Hematopoietic multipotent progenitor cell (in vitro differentiated cells): ENCODE measurements at places on chromosomes 4 and X.

DNA sequence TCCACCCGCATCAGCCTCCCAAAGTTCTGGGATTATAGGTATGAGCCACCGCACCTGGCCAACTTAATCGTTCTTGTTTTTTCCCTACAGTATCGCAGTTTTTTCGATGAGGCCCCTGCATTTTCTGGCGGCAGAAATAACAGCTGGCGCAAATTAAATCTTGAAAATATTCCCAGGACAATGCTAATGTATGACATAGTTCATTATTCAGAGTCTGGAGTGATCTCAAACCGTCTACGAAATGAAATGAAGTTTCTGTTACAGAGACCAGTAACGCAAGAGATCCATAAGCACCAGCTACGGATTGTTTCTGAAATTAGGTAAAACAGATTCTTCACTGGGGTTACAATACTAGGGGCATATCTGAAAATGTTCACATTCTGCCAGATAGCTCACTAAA lies 27.3 kb downstream of the CXorf58 start:
- no peak for DNase-seq

DNA sequence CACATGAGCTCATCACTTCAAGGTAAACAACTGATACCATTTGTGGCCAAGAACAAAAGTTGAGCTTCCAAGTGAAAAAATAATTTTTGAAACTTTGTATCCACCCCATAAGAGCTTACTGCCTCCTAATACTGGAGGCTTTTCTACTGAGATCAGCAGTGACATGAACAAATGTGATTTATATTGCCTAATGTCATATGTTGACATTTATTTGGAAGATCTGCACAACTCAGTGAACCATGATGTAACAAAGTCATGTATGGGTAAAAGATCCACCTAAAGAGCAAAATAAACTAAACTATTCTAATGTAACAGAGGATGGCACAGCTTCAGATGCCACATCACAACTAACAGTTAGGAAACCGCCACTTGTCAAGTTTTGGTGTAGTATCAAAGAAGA lies 65.8 kb downstream of the AFAP1 start:
- DNase-seq: no peak

DNA sequence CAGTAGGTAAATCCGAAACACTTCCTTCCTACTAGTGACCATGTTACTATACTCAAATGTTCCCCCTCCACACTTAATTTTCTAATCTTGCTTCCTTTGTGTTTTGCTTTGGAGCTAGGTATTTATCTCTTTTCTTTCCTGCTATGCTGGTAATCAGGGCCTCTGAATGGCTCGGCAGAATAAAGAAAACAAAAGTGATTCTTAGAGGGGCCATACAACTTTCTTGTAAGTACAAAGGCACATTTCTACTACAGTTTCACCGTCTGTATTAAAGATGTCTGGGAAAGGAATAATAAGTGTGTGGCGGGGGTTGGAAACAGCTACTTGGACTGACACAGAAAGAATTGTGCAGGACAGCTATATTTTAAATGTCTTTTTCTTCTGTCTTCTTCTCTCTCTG lies 50.3 kb downstream of the GPC3 start:
- no peak for DNase-seq

- DNase-seq: no peak
These were observed 93.3 kb downstream of the RASGEF1B start for GRCh38 chr4:81378386-81378785.

DNA sequence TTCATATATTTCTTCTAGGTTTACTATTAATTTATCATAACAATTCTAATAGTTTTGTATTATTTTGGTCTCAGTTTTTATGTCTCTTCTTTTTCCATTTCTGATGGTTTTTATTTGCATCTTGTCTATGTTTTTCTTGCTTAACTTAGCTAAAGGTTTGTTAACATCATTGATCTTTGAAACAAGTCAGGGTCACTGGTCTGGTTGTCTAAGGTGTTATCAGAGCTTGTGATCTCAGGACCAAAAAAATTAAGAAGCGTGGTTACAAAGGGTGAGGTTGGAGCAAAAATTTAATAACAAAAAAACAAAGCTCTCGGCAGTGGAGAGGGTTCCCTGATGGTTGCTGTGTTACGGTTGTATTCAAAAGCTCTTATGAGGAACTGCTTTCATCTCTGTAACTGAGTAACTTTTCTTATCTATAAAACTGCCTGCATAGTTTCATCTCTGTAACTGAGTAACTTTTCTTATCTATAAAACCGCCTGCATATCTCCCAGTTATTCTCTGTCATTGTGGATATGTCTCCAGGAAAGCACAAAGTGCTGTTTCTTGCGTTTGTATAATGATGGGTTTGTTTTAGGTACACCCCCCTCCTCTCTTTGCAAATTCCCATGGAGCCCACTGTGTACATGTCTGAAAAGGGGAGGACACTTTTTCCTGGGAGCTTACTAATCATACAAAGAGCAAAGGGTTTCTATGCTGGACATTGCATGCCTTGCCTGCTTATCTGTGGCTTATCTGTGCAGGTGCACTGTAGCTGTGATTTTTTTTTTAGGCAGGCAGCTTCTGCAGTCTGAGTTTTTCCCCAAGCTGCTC lies 62.4 kb upstream of the UGT2B15 start:
- DNase-seq: no peak

- peak; percentile 53 for DNase-seq
These were observed at the start of gene FRAS1 for GRCh38 chr4:78057135-78057599. Gene FRAS1, plus strand, starts transcription at chr4:78057323. Its CDS starts 687 bp downstream, at chr4:78058010.

- DNase-seq: no peak
These were observed 54.8 kb downstream of the C4orf51 start for GRCh38 chr4:145734576-145735346.

DNA sequence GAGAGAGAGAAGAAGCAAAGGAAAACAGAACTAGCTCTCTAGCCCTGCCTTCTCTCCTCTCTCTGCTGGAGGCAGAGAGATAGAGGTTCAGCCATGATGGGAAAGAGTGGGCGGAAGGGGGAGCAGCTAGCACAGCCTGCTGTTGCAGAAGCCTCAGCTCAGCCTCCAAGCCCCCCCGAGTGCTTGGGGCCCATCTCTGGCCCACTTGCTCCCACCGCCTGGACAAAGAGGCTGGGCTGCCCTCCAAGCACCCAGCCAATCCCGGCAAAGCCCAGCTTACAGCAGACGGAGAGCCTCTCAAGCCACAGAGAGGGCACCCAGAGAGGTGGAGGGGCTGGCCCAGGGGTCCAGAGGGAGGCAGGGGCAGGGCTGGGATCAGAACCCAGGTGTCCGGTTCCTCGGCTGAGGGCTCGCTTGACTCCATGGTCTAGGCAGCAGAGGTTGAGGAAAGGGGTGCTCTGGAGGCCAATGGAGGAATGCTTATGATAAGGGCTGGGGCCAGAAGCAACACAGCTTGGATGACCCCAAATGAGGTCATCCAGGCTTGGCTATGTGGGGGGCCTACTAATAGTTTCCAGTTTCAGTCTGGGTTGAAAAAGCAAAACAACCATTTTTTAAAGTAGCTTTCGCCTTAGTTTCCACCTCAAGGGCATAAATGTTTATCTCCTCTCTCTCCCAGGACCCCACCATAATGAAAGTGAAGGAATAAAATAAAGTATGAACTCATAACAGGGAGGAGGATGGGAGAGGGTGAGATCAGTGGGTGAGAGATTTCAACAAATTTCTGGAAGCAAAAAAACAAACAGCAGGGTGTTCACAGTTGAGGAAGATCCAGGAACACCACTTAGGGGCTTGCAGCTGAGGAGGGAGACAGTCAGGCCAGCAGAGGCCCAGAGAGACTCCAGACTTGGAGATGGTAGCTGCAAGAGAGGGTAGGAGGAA lies 24.9 kb upstream of the IQSEC2 start:
- no peak for DNase-seq

- DNase-seq: no peak
These were observed 83.4 kb upstream of the MID1IP1 start for GRCh38 chrX:38717871-38718270.

GRCh38 chr4:41994461-41994985 lies 4.2 kb downstream of the SLC30A9 start:
- peak; percentile 11 for DNase-seq

- DNase-seq: no peak
These were observed 112.2 kb upstream of the PSAPL1 start for GRCh38 chr4:7546809-7547367.

- DNase-seq: no peak
These were observed 29.5 kb downstream of the ANTXR2 start for GRCh38 chr4:80043541-80043940.

DNA sequence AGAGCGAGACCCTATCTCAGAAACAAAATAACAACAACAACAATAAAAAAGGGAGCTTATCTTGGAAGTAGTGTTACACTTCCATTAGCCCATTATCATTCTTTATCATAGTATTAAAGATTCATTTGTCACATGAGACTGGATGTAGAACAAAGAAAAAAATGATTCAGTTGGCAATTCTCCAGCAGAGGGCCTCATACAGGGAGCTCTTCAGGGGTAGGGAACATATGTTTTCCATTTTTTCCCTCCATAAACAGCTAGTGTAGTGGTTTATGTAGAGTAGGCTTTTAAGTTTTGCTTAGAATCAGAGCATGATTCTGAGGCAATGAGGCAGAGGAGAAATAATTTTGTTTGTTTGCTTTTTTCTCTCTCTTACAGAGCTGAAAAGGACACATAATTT lies 5.8 kb downstream of the CPE start:
- peak; percentile 4 for DNase-seq

GRCh38 chrX:97616883-97617530 lies 733.3 kb downstream of the RPA4 start:
- peak; percentile 2 for DNase-seq

- no peak for DNase-seq
These were observed 1066.8 kb upstream of the ADGRL3 start for GRCh38 chr4:60133375-60133774.

DNA sequence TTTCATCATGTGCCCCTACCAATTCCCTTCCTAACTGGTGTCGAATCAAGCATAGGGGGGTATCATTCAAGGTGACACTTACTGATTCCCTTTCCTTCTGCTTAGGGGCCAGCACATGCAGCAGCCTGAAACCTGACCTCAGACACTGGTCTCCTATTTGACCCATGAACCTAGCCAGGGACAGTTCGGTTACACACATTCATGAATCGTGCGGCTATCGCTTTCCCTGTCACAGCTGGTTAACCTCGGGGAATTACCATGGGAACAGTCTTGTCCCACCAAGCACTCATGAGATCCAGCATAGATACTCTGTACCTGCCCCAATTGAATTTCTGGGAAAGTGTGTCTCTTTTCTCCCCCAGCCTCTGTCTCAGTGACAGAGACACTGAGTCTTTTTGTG lies 140.4 kb downstream of the ZNF674 start:
- no peak for DNase-seq

DNA sequence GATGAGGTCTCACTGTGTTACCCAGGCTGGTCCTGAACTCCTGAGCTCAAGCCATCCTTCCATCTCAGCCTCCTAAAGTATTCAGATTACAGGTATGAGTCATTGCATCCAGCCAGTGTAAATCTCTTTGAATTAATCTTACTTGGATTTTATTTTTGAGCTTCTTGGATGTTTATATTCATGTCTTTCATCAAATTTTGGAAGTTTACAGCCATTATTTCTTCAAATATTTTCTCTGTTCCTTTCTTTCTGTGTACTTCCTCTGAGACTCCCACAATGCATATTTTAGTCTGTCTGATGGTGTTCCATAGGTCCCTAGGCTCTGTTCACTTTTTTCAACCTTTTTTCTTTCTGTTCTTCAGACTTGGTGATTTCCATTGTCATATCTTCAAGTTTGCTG lies 34.9 kb downstream of the ZCCHC13 start:
- no peak for DNase-seq

DNA sequence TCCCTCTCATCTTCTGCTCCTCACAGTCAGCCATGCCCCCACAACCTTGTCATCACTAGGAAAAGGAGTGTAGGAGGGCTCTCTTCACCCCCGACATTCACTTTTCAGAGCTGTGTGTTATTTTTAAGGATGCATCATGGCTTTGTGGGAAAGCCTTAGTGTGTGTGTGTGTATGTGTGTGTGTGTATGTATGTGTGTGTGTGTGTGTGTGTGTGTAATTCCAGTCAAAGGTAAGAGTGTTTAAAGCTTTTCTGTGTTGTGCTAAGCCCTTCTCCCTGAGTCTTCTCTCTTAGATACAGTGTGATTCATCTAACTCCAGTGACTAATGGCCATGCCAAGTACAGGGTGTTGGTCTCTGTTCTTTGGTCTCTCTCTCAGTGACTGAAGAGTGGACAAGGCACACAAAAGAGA lies 76.6 kb downstream of the CHIC2 start:
- DNase-seq: no peak
